ENCODE measurements at places on chromosomes 6 and 20.

DNA sequence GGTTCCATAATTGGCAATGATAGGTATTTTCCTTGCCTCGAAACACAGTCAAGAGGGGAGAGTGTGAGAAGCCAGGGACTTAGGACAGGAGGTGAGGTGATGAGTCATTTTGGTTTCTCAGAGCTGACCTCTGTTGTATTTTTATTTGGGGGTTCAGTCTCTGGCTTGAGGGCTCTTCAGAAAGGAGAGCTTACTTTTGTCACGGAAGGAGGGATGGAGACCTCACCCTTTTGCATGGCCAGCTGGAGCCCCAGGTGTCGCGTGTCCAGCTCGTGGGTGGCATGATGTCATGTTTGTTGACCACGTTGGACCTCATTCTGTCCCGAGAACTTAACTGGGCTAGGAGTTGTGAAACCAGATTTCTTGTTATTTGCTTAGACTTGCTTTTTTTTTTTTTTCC lies 293.9 kb downstream of the QKI start:
- no peak for DNase-seq

DNA sequence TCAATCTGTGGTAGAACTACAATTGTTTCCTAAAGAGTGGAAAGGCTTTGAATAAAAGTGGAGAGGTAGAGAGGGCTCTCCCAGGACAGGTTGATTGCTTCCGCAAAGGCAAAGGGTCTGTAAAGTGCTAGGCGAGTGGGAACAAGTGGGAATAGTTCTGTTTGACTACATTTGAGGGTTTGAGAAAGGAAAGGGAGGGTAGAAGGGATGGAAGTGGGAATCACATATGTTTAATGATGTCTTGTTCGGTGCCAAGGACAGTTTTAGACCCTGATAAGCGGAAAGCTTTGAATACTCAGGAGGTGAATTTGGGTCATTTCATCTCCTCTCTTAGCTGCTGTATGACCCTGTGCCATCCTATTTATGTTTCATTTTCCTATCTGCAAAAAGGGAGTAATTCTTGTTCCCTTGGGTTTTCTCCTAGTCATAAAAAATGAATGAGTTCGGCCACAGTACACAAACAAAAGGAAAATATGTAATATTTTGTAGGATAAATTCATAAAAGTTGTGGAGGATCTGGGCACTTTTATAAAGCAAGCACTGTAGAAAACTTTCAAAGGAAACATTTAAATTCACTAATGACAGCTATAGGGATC lies 1.7 kb upstream of the PIM1 start:
- no peak for DNase-seq

- no peak for DNase-seq
These were observed 94.0 kb downstream of the SCML4 start for GRCh38 chr6:107730106-107730505.

GRCh38 chr6:18510644-18511033 lies 123.5 kb downstream of the RNF144B start:
- no peak for DNase-seq

GRCh38 chr6:137323860-137324259 lies 104.7 kb upstream of the IFNGR1 start:
- no peak for DNase-seq

DNA sequence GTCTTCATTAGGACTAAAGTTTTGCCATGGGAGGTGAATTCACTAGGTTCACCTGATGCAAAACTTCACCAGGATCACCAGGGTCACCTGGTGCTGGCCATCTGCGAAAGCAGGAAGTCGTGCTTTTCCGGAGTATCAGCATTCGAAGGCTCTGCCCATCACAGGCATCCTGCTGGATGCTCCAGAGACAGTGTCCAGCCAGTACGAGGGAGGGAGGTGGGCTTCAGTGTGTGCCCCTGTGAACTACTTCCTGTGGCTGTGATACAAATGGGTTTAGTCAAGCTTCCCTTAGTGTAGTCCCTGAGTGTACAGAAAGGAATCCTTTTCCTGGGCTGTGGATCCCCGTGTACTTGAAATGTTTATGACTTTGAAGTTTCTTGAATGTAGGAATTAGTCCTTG lies 3.4 kb upstream of the RPS6KA2 start:
- no peak for DNase-seq

GRCh38 chr20:21705575-21706260 lies at the start of gene PAX1:
Gene PAX1, plus strand, starts transcription at chr20:21705664. Its CDS starts 49 bp downstream, at chr20:21705713.
- no peak for DNase-seq

DNA sequence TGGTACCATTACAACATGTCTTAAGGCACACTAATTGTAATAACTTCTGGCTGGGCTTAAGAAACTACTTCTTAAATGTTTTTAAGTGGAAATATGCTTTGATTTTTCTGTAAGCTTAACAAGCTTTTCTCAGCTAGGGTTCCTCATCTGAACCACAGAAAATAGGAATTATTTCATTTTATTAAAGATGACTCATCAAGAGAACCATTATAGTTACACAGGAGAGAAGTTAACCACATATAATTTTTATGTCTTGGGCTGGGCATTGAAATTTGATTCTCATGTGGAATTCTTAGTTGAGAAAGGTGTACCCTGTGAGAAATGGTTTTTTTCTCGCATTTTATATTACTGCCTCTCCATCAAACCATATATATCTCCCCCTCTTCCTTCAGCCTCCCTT lies 75.1 kb downstream of the QKI start:
- DNase-seq = no peak

GRCh38 chr6:139990856-139991465 lies 616.5 kb upstream of the CITED2 start:
- DNase-seq = no peak

DNA sequence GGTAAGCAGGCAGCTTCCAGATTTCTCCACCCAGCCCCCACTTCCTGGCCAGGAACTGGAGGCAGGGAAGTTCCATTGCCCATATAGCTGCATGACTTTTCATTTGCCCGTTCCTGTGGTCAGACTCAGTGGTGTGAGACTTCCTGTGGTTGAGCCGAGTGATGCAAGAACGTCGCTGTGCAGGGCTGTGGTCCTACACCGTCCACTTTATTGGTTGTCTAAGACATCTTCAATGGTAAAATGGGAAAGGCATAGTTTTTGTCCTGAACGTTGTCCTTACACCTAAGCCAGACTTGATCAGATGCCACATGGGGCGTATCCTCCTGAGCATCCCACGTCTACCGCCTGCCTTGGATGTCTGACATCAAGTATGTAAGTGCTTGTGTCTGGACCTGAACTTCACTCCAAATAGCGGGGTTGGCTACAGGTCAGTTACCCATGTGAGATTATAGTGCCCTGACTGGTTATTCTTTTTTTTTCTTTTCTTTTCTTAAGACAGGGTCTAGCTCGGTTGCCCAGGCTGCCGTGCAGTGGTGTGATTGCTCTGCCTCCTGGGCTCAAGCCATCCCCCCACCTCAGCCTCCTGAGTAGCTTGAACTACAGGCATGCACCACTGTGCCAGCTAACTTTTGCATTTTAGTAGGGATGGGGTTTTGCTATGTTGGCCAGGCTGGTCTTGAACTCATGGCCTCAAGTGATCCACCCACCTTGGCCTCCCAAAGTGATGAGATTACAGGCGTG lies 25.9 kb upstream of the GTSF1L start:
- DNase-seq = peak; percentile 43

DNA sequence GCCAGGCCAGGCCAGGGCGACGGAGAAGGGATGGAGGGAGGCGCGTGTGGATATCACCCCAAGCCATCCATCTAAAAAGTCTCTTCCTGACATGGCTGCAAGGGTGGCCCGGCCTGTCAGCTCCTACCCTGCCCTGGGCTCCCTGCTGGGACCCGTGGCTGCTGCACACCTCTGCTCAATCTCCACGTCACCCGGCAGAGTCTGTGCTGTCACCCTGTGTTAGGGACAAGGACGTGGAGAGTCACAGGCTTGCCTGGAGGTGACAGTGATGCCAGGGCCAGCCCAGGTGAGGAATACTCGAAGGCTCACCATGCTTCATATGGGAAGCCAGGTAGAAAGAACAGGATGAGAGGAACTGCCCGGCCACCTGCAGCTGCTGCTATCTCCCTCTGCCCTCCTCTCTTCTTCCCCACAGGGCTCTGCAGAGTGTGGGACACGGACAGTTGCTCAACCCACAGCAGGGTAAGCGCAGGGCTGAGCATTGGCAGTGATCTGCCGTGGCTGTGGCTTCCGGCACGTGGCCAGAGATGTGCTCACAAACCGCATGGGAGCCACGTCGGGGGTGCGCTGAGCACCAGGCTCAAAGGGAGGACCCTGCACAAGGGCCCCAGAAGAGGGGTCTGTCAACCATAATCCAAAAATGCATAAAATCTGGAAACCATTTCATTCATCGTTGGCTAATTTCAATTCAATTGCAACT lies 214.3 kb downstream of the DLL1 start:
- DNase-seq = no peak

DNA sequence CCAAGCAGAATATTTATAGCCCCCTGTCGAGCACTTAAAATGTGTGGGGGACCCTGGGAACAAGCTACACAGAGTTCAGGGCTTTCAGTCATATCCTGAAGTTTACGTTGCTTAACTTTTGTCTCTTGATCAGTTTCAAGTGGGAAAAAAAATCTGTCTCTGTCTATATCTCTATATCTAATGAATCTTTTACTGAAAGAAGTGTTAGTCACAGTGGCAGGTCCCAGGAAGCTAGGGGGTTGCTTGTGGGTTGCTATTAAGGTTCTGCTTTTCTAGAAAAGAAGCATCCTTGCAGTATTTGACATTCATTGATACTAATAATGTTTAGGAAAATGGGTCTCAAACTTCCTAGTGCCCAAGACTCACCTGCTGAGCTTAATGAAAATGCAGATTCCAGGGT lies 76.7 kb upstream of the CLDN20 start:
- DNase-seq = no peak

- no peak for DNase-seq
These were observed 37.3 kb downstream of the SH3BGRL2 start for GRCh38 chr6:79668381-79668780.

DNA sequence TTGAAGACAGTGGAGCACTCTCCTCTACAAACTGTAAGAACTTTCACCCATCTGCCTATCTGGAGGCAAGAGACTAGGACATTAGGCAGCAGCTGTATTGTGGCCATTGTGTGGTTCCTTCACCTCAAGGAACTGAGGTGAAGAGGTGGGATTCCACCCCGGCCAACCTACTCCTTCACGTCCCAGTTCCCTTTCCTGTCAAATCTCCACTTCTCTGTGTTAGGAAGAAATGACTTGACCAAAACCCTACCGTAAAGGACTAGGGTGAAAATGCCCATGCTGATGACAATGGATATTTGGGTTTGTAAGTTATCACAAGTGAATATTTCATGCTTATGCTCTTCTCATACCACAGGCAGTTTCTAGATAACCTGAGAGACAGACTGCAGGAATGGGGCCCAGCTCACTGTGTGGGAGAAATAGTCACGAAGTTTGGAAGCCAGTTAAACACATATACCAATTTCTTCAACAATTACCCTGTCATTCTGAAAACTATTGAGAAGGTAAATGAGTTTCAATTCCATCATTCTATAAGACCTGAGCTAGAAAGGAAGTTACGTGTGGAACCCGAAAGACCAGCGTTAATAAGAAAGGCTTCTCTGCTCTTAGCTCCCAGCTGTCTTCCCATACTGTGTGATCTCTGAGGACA lies 86.6 kb downstream of the ECT2L start:
- no peak for DNase-seq

DNA sequence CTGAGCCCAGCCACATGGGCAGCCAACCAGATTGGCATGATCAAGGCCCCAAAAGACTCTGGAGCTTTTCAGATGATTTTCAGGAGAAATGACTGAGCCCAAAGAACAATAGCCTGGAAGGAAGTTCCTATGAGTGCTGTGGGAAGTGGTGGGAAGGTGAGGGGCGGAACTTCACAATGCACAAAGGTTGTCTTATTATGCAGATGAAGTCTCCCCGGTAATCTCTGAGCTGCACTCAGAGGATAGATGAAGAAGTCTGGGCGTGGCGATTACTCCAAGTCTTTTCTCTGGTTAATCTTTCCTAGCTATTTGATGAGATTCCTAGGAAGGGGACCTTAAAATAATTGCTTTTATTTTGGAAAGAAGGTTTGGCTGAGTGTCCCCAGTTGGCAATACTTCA lies 36.9 kb downstream of the LBP start:
- no peak for DNase-seq

GRCh38 chr6:136604928-136605510 lies 54.8 kb upstream of the MAP7 start:
- no peak for DNase-seq

DNA sequence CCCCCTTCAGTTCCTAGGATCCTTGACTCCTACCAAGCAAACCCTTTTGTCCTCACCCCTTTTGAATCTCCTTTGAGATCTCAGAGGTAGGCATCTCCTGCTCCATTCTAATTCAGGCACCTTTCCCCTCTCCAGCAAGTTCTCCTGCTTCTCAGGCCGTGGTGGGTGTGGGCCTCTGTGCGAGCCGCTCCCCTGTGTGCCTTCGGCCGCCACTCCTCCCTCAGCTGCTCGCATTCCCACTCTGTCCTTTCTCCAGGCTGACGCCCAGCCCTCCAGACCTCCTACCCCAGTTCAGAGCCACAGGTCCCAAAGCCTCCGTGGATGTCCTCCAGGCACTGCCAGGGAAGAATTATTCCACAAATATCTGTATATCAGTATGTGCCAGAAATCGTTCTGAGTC lies 19.7 kb upstream of the RPS6KA2 start:
- DNase-seq = no peak

DNA sequence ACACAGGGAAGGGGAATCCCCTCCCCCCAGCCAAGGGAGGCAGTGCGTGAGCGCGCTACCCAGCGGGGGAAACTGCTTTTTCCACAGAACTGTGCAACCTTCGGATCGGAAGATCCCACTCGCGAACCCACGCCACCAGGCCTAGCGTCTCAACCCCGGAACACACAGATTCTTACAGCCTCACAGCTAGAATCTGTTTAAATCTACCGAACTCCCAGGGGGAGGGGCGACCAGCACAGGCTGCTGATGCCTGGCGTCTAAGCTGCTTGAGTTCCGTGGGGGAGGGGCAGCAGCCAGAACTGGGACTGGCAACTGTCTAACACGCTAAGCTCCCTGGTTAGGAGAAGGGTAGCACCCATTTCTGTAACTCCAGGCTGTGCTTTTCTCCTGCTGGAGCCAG lies 217.3 kb upstream of the TENT5A start:
- no peak for DNase-seq

- DNase-seq = no peak
These were observed 144.9 kb downstream of the TFAP2A start for GRCh38 chr6:10269814-10270472.

DNA sequence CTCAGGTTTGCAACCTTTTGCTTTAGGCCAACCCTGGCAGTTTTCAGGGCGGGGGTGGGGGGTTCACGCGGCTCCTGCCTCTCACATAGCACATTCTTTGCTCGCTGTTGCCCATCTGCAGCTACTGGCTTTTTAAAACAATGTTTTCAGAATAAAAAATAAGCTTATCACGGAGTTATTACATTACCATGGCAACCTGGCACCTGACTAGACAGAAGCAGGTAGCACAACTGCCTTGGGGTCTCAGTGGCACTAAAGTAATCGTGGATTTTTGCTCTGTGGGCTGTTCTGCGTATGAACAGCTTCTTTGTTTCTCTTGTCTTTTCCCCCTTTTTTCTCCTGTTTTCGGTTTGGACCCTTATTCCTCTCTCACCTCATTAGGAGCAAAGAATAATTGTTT lies 9.1 kb upstream of the MANBAL start:
- no peak for DNase-seq

DNA sequence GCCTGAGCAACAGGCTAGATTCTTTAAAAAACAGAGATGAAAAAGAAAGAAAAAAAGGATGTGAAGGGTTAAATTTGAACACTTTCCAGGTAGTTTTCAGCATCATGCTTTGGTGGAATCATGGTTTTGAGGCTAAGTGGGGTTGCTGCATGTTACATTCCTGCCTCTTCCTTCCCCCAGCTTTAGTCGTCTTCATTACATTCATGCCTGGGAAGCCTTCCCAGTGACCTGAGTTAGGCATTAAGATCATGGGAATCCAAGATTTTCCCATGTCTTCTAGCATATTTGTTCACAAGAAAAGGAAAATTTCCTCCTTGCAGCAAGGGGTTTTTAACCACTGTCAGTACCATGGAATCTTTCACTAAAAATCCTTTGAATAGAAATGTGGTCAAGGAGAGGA lies 12.0 kb downstream of the TPX2 start:
- no peak for DNase-seq
